Articular chondrocyte of knee joint (primary cell): ENCODE measurements at places on chromosomes 5 and 9. TPM values are rescaled to one million over a fixed set of nuclear protein-coding genes. Genes with fewer than 3 reads are reported as not detected.

The OR1Q1 gene
- not detected in 2 replicates for total RNA-seq

The IFNA13 gene
- 0.11 TPM in 1 of 2 replicates, not detected in the other for total RNA-seq

The IL3 gene
- total RNA-seq, result not detected in 2 replicates

The THBS4 gene
- 1.0 and 2.3 TPM in 2 replicates for total RNA-seq

The WNT8A gene
- total RNA-seq, result not detected in 2 replicates

The PDE6A gene
- not detected in 2 replicates for total RNA-seq

The TAF11L5 gene
- total RNA-seq, result not detected in 2 replicates

The GBGT1 gene
- 7.4 and 9.5 TPM in 2 replicates for total RNA-seq

The MPDZ gene
- total RNA-seq, result 41.3 and 44.3 TPM in 2 replicates

The ERCC8 gene
- 27.7 and 28.2 TPM in 2 replicates for total RNA-seq

The LHX6 gene
- not detected in 2 replicates for total RNA-seq

The PIP5K1B gene
- total RNA-seq, result under 0.01 TPM in 1 of 2 replicates, not detected in the other

The HCN1 gene
- not detected in 2 replicates for total RNA-seq

The IL33 gene
- 0.11 and 0.13 TPM in 2 replicates for total RNA-seq

The IGIP gene
- total RNA-seq, result 17.0 and 19.9 TPM in 2 replicates

The CSF1R gene
- not detected in 2 replicates for total RNA-seq

The FAM151B gene
- 13.7 and 14.6 TPM in 2 replicates for total RNA-seq

The IFNB1 gene
- not detected in 2 replicates for total RNA-seq

The SPATA6L gene
- 1.8 TPM in 2 replicates for total RNA-seq

The IFNE gene
- total RNA-seq, result 5.1 and 6.8 TPM in 2 replicates

The TRAPPC13 gene
- total RNA-seq, result 29.1 and 32.7 TPM in 2 replicates

The ARID3C gene
- 0.26 TPM in 1 of 2 replicates, not detected in the other for total RNA-seq

The NR5A1 gene
- total RNA-seq, result not detected in 2 replicates

The UBE2B gene
- 46.7 and 51.5 TPM in 2 replicates for total RNA-seq

The AMBP gene
- 0.11 and 0.26 TPM in 2 replicates for total RNA-seq

The HEMGN gene
- not detected in 2 replicates for total RNA-seq

The MAST4 gene
- 12.7 and 14.8 TPM in 2 replicates for total RNA-seq

The SPINK7 gene
- not detected in 2 replicates for total RNA-seq

The EGFLAM gene
- total RNA-seq, result 16.7 and 24.9 TPM in 2 replicates

The PCDHGB3 gene
- 8.4 and 8.6 TPM in 2 replicates for total RNA-seq

The GMCL2 gene
- not detected in 2 replicates for total RNA-seq

The PCDHGB2 gene
- 6.5 and 6.8 TPM in 2 replicates for total RNA-seq

The CD74 gene
- 2.0 and 5.9 TPM in 2 replicates for total RNA-seq
